Substantia nigra (tissue), 51 donors: ENCODE measurements at places on chromosomes 5 and 9.

DNA sequence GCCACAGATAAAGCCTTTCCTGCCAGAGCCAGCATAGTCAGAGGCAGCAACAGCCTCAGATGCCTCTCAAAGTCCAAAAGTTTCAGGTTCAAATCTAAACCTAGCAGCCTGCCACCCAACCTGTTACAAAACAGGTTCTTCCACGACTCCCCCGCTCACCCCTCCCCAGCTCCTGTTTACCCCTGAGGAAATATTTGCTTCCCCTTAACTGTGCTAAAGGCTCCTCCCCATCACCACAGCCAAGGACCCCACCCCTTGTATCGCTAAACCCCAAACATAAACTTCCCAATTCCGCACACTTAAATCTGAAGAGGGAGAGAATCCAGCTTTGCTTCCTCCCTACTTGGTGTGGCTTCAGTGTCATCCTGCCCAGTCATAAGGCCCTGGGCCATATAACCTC lies 15.4 kb upstream of the VDAC1 start:
- DNase-seq: no peak

DNA sequence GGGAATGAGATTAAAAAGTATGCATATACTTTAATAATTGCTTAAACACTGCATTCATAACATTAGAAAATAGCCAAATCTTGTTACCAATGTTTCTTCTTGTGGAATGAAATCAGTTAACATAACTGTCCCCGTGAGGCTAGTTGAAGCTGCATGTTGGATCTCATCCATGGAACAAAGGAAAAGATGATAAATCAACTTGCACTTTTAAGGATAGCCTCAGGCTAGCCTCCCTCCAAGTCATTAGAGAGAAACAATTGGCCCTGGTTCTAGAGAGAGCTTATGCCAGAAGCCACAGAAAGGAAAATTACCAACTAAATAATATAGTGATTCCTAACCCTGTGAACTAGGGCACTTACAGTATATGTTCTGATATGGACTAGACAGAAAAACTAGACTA lies 66.9 kb downstream of the GRIN3A start:
- no peak for DNase-seq

DNA sequence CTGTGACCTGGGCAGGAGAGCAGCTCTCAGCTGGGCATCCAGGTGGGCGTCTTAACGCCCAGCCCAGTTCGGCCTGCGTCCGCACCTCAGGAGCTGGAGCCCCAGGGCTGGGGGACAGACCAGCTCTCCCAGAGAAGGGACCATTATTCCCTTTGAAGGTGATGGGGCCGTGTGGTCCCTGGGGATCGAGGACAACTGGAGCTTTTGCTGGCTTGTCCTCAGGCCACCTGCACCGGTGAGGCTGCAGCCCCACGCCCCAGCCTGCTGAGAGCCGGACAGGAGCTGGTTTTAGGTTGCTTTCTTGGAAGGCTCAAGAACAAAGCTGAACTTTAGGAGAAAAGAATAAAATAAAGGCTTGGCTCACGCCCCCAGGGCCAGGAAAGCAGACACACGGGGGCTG lies 40.9 kb downstream of the NACC2 start:
- no peak for DNase-seq

DNA sequence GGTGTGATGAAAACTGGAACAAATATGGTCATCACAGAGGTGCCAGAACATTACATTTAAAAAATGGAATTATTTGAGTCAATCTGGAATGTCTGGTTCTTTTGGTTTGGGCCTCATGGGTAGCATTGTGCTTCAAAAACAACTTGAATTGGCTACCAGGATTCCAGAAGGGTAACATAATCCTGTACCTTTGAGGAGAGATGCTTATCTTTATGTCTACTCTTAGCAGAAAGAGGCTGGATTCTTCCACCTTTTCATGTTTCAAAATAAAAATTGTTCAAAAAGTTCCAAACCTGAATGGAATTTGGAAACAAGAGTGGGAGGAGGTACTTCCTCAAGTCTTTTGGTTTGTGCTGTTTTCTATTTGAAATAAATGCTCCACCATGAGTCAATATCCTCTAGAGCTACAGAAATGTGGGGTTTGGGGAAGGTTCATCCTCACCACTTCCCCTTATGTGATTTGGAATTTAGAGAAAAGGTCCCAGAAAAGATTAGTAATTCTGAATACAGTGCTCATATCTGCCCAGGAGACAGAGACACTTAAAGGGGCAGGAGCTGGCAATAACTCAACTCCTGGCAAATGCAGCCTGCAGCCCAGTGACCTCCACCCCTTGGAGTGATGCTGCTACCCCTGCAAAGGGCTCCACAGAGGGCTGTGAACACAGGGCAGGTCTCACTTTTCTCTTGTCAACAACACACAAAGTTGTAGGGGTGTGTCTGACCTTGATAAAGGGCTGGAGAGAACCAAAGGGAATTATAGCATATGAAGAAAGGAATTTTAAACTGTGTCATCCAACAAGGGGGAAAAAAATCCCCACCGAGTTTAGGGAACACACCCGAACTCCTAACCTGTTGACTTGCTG lies 272.8 kb downstream of the CWC27 start:
- no peak for DNase-seq

- no peak for DNase-seq
Measured at GRCh38 chr5:1702318-1702717, 97.3 kb downstream of the MRPL36 start.

DNA sequence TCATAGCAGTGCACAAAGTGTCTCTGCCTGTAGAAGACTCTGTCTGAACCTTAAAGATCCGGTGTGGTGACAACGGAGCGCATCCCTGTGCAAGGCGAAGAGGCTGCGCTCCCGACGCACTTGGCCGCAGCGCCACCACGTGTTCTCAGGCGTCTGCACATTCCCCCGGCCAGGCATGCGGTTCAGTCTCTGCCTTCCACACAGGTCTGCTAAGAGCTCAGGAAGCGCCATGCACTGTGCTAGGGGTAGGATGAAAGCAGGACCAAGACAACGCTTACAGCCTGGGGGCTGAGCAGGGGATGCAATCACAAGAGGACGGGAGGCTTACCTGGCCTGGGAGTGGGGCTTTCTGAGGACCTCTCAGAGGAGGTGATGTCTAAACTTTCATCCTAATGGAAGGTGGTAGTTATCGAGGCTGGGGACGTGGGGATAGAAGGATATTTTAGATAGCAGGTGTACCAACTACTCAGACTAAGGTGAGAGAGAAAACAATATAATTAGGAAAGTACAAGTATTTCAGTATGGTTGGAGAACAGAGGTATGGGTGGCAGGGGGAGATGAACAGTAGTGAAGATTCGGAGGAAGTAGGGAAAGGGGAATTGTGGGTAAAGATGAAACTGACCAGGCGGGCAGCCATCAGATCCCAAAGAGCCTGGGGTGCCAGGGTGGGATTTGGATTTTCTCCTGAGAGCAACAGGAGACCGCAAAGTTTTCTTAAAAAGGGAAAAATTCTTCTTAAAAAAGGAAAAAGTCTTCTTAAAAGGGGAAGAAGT lies 13.3 kb downstream of the CAPSL start:
- peak; percentile 56 for DNase-seq

DNA sequence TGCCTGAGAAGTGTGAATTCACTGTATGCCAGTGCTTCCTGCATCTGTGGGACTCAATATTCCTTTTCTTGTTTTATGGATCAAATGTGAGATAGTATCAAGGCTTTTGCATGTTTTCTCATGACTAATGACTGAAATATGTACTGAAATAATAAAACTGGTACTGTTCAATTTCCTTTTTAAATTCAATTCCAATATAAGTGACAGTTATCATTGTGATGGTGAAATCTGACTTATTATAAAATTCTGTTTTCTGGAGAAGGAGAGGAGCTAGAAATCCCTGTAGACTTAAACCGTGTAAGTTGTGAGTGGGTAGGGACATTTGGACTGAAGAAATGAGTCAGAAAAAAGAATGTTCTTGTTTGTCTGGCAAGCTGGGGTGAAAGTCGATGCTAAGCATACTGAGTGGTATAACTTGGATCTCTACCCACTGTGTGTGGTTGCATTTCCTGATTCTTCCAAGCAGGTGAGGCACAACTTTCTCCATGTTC lies 245.2 kb downstream of the EFNA5 start:
- DNase-seq: no peak

DNA sequence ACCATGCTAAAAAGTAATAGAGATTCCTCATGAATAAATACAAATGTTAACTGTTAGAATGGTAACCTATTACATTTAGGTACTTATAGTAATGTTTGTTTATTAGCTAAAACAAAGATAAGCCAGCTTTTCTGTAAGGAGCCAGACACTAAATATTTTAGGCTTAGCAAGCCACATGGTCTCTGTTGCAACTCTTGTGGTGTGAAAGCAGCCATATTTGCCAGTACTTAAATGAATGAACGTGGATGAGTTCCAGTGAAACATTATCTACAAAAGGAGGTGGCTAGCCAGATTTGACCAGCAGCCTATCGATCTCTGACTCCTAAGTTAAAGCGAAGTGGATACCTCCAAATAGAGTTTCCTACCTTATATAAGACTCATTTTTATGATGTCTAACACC lies 331.6 kb downstream of the CDH12 start:
- DNase-seq: no peak

GRCh38 chr9:131950487-131950886 lies 129.2 kb downstream of the MED27 start:
- no peak for DNase-seq

GRCh38 chr5:122638581-122638980 lies 136.3 kb upstream of the SNX2 start:
- no peak for DNase-seq

DNA sequence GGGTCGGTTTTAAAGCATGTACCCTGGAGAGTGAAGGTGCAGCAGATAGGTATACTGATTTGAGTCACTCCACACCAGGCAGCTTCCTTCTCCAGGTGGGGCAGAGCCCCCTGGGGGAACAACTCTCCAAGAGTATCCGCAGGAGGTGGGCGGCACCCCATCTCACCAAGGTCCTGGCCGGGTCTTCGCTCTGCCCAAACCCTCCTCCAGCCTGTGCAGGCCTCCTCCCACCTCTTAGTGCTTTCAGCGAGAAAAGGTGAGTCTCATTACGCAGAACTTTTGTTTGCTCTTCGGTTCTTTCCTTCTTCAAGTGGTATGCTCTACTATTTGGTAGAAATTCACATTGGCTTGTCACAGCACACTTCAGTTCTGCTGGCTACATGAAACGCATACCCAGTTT lies 13.7 kb downstream of the SPACA9 start:
- DNase-seq: no peak

DNA sequence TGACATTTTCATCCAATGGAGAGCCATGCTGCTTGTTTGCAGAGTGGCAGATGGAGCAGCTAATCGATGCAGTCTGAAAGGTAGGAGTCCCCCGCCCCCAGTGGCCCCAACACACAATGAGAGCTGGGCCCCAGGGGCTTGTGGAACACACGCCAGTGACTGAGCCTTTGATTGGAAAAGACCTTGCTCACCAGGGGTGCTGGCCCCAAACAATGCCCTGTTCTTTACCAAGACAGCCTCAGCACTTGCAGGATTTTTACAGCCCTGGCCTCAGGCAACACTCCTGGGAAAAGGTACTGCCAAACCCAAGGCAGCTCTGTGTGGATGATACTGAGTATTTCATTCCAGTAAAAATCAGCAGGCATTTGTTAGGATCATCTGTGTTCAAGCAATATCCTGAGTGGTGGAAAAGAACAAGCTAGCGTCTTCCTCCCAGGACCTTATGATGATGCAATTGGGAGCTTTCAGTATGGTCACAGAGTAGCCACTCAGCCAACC lies 276.8 kb upstream of the CLINT1 start:
- no peak for DNase-seq

DNA sequence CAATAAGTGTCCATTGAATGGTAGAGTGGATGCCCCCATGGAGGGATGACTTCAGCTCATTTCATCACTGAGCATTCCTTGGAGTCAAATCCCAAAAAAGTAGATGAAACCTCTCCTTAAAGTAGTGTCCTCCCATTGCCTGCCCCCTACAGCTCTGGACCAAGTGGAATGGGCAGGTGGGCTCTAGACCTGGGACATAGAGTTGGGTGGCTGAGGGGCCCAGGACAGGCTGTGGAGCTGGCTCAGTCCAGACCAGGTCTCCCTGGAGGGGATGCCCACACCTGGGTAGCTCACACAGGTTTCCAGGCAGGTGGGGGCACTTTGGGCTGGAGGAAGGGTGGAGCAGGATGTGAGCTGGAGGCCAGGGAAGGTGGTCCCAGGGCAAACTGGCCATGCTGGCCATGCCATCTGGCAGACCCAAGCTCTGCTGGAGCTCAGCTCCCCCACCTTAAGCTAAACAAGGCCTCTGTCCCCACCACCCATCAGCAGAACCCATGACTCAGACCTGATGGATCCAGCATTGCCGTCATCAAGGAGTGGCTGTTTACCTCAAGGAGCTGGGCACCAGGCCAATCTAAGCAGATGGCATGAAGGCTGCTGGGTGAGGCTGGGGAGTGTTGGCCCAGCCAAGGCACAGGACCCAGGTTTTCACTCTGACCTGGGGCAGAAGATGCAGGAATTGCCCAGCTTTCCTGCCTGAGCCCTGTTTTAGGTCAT lies 6.2 kb upstream of the SPINK4 start:
- no peak for DNase-seq

DNA sequence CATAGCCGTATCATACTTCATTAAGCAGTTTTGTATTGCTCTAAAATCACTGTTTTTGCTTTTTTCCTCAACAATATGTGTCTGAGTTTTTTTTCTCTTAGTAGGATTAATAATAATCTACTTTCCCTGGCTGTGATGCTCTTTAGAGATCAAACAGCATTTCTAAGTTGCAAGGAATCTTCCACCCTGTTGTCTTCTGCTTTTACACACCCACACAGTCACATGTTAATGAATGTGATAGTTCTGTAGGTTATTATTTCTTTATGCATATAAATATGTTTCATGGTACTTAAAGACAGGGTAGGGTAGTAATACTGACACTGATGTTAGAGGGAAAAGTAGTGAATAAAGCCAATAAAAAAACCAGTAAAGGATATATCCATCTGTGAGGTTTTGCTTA lies 29.3 kb downstream of the SLC44A1 start:
- no peak for DNase-seq

DNA sequence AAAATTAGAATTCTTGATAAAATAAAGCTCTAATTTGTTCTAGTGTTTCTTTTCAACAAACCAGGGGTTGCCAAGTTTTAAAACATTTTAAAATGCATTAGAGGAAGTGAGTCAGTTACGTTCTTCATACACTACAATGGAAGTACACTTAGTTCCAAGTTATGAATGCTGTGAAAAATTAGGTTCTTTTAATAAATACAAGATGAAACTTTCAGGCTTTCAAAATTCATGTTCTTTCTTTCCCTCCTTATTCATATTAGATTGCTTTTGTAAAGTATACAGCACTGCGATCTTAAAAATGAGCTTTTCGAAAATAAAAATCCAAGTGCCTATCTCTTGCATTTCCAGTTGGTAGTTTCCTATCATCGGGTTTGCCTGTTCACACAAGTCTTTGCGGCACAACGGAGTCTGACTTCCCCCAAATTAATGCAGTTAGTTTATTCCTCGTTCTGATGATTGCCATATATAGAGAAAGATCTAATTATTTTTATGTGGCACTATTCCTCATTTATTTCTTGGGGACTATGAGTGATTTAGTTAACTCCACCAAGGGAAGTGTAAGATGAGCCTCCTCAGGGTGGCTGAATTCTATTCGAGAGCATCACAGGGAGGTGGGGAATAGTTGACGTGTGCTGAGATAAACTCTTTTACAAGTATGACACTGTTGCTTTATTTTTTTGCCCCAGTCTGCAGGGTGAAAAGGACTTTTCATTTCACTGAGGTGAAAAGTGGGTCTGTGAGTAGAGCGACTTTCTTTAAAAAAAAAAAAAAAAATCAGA lies 238.2 kb downstream of the CD180 start:
- DNase-seq: no peak

- DNase-seq: no peak
Measured at GRCh38 chr9:35996358-35996970, 38.5 kb upstream of the OR2S2 start.

GRCh38 chr5:159414021-159414420 lies 83.7 kb upstream of the IL12B start:
- no peak for DNase-seq

- DNase-seq: no peak
Measured at GRCh38 chr5:172035049-172035448, 28.6 kb upstream of the FBXW11 start.
